ENCODE measurements at places on chromosomes 16 and 17.

GRCh38 chr16:3019594-3020246, 448 bp upstream of the TNFRSF12A start:
- DNase-seq, result no peak

DNA sequence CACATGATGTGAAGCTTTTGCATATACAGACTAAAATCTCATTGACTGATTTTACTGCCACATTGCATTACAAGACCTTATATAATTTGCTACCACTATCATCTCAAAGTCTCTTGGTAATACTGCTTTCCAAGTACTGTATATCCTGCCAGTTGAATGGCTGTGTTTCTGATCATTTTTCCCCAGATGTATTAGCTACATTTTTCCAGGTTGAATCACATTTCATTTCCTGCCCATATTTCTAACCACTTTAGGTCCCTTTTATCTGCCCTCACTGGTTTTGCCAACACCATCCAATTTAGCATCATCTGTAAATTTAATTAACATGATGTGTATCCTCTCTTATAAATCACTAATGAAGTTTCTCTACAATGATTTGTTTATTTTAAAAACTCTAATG, 365.7 kb upstream of the PMFBP1 start:
- no peak for DNase-seq

- DNase-seq, result no peak
These were observed 488.9 kb downstream of the SHISA9 start for GRCh38 chr16:13390093-13390985.

GRCh38 chr16:88195269-88195705, 187.5 kb upstream of the ZNF469 start:
- DNase-seq, result no peak

DNA sequence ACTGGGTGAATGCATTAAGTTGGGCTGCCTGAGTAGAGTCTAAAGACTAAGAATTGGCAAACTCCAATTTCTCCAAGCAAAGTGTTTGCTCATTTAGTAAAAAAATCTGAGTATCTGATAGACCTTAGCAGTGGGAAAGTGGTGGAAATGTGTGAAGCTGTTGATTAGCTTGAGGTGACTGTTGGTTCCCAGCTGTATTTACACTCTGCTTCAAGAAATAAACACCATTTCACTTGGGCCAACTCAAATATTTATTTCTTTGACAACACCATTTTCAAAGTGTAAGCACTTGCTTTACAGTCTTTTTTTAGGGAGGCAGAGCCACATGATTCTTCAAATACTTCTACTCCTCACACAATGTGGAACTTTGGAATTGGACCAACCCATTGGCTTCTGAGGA, 8.7 kb downstream of the KCTD19 start:
- no peak for DNase-seq

DNA sequence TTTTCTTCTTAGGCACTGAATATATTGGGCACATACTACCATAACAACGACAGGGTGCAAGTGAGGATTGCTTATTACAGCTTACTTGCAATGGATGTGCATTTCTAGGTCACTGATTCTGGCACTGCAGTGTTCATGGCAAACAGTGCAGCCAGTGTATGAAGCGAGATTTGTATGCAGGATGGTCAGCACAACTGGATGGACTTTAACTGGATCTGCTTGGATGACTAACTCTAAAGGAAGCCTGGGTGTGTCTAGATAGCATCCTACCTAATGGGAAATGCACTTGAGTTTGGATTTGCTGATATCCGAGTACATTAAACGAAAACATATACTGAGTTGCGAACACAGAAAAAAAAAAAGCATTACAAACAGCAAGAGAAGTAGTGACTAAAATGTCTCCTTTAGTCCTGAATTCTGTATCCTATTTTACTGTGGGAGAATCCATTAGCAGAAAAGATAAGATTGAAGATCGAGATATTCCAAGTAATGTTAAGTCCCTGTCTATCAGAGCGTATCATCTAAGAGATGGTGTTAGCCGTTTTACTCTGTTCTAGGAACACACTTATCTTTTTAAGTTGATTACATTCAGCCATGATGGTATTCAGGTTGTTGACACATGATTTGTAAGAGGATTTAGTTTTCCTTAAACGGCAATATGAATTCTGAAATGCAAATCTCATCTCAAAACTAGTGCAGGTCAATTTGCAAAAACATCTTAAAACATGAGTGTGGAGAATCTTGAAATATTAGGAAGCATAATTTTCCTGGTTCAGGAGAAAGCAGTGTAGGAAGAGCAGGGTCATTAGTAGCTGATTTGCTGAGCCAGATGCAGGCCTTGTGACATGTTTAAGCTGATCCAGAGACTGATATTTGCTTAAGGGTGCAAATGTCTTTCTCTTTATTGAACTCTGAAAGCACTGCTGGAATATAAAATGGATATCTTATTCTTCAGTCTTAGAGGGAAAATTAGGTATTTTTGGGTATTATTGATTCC, 142.6 kb upstream of the CPHXL start:
- no peak for DNase-seq

DNA sequence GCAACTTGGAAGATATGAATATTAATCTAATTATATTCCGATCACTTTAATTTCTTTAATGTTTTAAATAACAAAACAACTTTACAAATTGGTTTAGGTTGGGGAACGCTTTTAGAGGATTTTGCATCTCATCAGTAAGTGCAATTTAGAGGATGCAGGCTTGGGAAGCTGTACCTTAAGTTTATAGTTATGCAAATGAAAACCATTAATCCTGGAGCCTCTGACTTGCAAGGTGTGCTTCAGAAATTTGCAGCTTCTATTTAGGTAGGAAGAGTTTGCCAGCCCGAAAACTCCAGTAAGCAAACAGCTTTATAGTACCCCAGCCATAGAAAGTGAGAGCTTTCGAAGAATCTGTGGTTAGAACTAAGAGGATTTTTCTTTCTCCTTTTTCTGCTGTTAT, 547.0 kb downstream of the MAF start:
- DNase-seq, result no peak

GRCh38 chr17:27733773-27734172, 66.6 kb downstream of the NOS2 start:
- DNase-seq, result no peak

GRCh38 chr17:53321651-53322050, 501.1 kb upstream of the KIF2B start:
- no peak for DNase-seq

DNA sequence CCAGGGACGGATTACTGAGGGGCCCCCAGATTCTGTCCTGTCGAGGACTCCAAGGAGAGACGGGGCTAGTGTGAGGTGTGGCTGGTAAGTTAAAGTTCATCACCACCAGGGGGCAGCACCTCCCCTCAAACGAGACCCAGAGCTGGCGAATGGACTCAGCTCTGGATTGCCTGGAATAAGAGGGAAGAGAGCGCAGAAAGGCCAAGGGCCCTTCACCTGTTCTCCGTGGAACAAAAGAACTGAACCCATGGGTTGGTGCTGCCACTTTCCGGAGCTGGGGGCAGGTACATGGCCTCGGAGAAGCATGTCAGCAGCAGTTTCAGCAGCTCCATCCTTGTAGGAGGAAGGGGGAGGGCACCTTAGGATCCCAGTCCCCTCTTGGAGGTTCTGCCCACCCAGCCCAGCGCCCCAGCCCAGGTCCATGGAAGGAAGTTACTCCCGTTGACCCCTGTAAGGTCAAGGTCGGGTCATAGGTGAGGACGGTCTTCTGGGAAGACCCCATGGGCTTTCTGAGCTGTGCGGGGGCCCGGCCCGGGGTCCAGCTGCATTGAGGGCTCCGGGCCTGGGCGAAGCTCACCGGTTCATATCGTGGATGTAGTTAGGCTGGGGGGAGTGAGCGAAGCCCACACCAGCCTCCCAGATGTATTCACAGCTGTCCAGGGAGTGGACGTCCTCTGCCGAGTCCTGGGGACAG, 10.8 kb downstream of the HID1 start:
- DNase-seq, result peak; percentile 83

GRCh38 chr17:61729690-61730268, 133.5 kb downstream of the BRIP1 start:
- no peak for DNase-seq

DNA sequence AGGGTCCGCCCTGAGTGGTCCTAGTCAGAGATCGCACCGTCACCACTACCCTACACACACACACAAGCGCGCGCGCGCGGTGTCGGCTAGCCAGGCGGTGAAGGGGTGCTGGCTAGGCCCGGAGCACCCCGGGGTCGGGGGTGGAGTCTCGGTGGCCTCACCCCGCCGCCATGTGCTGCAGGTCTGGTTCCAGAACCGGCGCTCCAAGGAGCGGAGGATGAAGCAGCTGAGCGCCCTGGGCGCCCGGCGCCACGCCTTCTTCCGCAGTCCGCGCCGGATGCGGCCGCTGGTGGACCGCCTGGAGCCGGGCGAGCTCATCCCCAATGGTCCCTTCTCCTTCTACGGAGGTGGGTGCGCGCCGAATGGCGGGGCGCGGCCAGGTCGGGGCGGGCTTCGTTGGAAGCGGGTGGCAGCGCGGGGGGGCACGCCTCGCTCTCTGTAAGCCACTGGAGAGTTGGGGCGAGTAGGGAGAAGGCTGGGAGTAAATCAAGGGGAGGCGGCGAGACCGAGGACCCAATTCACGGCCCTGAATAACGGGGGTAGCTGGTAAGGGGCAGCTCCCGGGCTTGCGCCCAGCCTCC, 4.8 kb downstream of the LHX1 start:
- no peak for DNase-seq
